ENCODE measurements at places on chromosomes 11 and 22.
A peak's percentile ranks its signal among the peaks of the same experiment; 100 is the strongest.

- no peak for DNase-seq
Measured at GRCh38 chr11:12321217-12321937, 56.0 kb upstream of the PARVA start.

GRCh38 chr22:40392618-40393017 lies 22.2 kb downstream of the SGSM3 start:
- no peak for DNase-seq

DNA sequence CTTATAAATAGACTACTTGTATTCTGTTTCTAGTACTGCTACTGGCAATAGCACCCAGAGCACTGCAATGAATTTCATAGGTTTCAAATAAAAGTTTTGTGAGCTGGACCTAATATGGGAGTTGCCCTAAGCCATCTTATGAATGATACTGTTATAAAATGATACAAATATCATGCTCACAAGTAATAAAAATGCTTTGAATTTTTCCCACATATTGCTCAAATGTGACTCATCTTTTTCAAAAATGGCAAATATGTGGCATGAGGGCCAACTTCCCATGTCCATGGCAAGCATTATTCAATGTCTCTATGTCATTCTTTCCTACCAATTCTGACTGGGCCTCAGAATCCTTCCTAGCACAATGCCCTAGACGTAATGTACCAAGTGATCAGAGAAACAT lies 137.6 kb downstream of the TRPC6 start:
- DNase-seq, result no peak

- no peak for DNase-seq
Measured at GRCh38 chr11:86947541-86947940, 7.7 kb downstream of the FZD4 start.

GRCh38 chr22:37852418-37852817 lies 3.2 kb downstream of the EIF3L start:
- DNase-seq, result no peak

DNA sequence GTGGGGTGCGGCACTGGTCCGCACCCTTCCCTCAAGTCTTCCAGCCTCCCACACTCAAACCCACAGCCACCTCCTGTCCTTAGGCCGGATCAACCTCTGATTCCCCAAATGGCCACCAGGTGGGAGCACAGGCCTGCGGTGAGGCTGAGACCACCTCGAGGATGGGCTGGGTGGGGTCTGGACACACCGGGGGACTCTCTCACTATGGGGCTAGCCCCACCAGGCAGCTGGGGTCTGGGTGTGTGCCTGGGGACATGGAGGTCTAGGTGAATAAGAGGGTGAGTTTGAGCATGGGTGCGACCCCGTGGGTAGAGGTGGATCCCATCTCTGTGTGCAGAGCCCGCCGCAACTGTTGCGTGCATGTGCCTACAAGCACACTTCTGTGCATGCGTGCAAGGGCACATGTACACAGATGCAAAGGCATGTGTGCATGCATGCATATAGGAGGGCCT lies 32.6 kb downstream of the MYO18B start:
- DNase-seq, result no peak

DNA sequence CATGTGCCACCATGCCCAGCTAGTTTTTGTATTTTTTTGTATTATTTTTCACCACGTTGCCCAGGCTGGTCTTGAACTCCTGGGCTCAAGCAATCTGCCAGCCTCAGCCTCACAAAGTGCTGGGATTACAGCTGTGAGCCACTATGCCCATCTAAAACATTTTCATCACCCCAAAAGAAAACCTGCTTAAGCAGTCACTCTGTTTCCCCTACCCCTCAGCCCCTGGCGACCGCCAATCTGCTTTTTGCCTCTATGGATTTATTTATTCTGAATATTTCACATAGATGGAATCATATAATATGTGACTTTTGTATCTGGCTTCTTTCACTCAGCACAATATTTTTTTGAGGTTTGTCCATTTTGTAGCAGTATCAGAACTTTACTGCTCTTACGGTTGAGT lies 18.6 kb upstream of the P2RY2 start:
- DNase-seq, result no peak

GRCh38 chr11:102421261-102421660 lies 31.3 kb downstream of the TMEM123 start:
- peak; percentile 89 for DNase-seq

DNA sequence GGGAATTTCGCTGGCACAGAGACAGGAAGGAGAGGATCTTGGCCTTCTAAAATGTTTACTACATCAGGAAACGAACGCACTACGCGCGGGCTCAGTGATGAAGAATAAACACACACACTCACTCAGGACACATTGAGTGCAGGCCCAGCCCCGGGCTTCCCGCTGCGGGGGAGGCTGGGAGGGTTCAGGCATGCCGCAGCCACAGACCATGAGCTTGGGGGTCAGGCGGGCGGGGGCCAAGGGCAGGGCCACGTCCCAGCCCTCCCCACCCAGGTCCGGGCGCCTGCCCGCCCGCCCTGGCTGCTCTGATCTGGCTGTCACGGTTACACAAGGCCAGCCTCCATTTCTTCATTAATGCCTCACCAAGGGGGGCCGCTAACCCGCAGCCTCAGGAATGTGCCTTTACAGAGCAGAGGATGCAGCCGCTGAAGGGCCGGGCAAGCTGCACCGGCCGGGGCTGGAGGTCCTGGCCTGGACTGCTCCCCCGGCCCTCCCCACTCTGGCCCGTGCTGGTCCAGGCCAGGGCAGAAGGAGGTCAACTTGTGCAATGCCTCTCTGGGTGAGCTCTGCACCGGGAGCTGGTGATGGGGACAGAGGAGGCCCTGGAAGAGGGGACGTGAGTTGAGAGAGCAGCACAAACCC lies 41.7 kb downstream of the IGF2 start:
- DNase-seq, result peak; percentile 74

GRCh38 chr11:27280140-27280539 lies 82.9 kb downstream of the CCDC34 start:
- DNase-seq, result peak; percentile 85

DNA sequence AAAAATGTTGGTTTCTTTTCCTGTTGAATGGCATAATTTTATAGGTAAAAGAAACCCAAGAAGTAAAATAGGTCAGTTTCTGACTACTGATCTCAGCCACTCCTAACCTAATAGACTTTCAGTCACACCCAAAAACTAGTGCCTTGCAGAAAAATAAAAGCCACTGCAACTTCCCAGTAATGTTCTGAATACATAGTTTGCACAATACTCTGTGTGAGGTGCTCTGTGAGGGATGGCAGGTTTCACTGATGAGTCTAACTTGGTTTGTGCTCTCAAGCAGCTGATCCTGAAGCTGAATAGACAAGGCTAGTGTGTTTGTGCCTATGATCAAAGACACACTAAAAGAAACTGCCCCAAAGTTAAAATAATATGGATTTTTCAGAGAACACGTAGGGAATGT lies 758.3 kb downstream of the NELL1 start:
- no peak for DNase-seq

GRCh38 chr11:15109602-15110001 lies 5.1 kb upstream of the INSC start:
- DNase-seq, result no peak

GRCh38 chr11:118010738-118011461 lies 24.7 kb downstream of the IL10RA start:
- peak; percentile 82 for DNase-seq

DNA sequence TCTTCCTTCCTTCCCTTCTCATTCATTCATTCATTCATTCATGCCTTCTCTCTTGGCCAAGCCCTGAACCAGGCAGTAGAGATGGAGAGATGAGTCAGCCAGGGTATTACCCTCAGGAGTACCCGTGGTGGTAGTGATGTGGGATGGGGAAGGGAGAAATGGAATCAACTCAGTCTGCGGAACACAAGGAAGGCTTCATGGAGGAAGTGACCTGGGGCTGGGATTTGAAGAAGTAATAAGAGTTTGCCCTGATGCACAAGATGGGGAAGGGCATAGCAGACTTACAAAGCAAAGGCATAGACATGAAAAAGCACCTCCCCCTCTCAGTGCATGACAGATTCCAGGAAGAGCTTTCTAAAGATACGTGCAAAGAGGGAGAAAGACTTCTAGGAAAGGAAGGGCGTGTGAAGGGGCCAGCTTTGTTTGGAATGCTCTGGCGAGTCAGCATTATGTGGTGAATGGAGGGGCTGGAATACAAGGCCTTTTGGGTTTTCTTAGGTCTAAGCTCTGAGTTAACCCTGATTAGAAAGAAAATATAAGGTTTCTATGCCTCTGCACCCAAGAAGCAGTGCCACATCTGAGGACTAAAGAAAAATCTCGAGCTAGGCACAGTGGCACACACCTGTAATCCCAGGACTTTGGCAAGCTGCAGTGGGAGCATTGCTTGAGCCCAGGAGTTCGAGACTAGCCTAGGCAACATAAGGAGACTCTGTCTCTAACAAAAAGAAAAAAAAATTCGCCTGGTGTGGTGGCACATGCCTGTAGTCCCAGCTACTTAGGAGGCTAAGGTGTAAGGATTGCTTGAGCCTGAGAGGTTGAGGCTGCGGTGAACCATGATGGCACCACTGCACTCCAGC lies 36.4 kb upstream of the ACER3 start:
- DNase-seq, result no peak

DNA sequence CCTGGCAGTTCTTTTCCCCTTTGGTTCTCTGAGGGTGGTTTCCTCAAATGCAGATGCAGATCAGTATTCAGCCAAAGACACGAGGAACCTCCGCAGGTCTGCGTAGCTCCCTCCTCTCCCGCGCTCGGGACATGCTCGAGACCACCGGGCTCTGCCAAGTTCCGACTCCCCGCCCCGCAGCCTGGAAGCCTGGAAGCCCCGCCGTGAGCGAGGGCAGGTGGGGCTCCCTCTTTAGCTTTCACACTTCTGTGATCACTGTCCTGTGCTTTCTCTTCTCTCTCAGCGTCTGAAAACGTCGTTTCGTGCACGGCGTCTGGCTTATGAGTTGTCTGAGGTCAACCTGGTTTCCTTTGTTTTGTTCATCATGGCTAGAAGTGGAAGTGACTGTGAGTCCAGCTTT lies 26.6 kb downstream of the ZBED4 start:
- DNase-seq, result no peak

GRCh38 chr22:24319451-24319850 lies 48.8 kb downstream of the SPECC1L start:
- no peak for DNase-seq

DNA sequence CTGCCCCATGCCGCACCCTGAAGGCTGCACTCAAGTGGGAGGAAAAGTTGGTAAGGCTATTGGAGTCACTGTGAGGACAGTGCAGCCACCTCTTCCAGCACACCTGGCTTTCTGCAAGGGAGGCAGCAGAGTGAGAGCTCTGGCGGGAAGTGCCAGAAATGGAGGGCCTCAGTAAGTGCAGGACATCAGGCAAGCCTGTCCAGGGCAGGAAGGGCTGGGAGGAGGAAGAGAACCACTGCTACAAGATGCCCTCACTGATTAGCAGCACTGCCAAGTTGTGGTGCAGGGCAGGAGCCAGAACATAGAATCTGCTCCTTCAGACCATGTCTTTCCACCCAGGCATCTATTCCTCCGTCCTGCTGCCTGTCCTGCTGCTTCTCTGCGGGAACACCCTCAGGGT lies 61.2 kb upstream of the CLTCL1 start:
- DNase-seq, result no peak

DNA sequence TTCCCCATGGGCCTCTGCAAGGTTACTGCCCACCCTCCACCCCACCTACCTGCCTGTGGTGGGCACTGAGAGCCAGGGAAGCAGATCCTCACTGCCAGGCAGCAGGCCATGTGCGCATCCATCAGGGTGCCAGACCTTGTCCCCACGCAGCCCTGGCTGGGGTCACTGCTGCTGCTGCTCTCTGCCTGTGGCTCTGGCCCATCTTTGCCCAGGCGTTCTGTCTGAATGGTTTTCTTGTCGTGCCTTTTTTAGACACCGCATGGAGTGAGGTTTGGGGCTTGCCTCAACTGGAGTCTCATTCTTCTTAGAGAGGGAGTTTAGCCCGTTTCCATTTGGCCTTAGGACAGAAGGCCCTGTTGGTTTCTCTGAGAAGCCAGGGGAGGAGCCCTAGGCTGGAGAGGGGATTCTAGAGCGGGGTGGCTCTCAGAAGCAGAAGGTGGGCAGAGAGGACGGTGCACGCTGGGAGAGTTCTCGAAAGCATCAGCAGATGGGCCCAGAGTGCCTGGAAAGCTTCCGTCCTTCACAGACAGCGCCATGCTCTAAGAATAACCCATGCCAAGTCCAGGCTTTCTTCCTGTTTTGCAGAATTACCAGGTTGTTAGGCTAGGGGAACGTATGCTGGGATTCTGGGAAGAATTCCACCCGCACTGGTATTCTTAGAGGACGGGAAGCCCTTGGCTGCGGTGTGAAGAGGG lies 8.1 kb downstream of the TANGO2 start:
- no peak for DNase-seq

DNA sequence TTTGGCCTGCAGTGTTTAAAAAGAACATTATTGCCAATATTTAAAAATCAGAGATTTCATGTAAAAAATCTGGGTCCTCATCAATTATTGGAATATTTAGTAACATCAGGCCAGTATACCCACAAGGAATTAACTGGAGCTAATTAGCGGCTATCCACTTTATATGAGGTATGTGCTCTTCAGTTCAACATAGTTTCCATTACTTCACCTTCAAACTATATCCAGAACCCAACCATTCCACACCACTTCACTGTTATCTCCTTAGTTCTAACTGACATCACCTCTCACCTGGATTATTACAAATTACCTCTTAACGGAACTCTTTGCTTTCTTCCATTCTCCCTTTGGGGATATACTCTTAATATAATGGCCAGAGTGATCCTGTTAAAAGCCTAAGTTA lies 64.7 kb downstream of the DENND5A start:
- DNase-seq, result no peak

DNA sequence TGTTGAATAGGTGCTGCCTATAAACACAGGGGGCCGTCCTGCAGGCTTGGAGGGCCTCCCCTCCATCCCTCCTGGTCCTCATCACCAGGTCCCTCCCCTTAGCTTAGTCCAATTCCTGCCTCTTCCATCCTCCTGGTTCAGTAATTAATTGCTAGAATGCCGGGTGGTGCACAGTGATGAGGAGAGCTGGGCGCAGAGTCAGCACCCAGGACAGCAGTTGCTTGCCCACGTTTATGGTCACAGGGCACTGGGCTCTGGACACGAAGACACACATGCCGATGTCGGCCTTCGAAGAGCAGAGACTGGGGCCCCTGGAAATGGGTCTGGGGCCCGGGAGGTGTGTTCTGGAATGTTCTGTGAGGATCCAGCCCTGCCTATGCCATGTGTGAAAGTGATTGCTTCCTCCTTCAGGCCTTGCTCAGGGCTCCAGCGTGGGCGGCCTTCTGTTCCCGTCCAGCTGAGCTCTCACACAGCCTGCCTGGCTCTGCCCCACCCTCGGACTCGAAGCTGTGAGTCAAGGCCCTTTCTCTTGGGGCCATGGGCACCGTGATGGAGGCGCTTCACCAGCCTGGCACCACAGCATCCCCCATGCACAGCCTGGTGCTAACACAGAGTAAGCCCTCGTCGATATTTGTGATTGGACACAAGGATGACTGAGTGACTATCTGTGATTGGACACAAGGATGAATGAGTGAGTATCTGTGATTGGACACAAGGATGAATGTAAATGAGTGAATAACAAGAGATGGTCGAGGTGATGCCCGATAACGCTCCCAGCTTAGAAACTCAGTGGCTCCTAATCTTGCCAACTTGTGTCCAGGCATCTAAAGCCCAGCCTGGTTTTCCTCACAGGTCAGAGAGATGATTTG lies 884.7 kb downstream of the BRD1 start:
- DNase-seq, result no peak

GRCh38 chr11:64998690-64999431 lies 2.1 kb upstream of the BATF2 start:
- DNase-seq, result no peak

GRCh38 chr22:46358766-46359165 lies 23.3 kb downstream of the TRMU start:
- DNase-seq, result no peak
